HS-27A (cell line): ENCODE measurements at places on chromosomes 6 and 20.

- no peak for DNase-seq
Observed at GRCh38 chr6:121868206-121868605, 432.8 kb downstream of the GJA1 start.

- no peak for DNase-seq
Observed at GRCh38 chr6:36926708-36927513, 27.6 kb upstream of the PI16 start.

- no peak for DNase-seq
Observed at GRCh38 chr6:26086211-26086610, 1.0 kb upstream of the HFE start.

- DNase-seq = no peak
Observed at GRCh38 chr20:53642196-53643030, 48.8 kb upstream of the ZNF217 start.

- DNase-seq = no peak
Observed at GRCh38 chr6:161019324-161019839, 27.8 kb downstream of the MAP3K4 start.

- no peak for DNase-seq
Observed at GRCh38 chr6:137025786-137026730, 18.7 kb downstream of the IL20RA start.

- DNase-seq = no peak
Observed at GRCh38 chr20:17511401-17511800, 19.8 kb downstream of the BFSP1 start.

DNA sequence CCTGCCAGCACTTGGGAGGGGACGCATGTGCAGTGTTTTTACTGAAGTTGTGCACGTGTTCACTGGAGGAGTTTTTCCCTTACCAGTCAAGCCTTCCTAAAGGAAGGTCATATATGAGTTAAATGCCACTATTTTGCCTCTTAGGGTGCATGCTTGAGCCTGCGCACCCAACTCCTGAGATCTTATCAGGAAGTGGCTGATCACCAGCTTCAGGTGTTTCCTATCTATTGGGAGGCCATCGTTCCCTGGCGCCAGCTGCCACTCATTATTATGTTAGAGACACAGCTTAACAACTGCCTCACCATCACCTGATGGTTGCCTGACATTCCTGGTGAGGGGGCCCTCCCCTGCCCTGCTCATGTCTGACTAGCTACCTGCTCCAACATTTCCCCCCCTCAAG lies 8.5 kb downstream of the ERVFRD-1 start:
- DNase-seq = no peak

- DNase-seq = no peak
Observed at GRCh38 chr20:45407067-45407745, 883 bp upstream of the DBNDD2 start.

GRCh38 chr6:33169291-33170175 lies 22.7 kb downstream of the COL11A2 start:
- no peak for DNase-seq

GRCh38 chr6:109925075-109925474 lies 53.0 kb upstream of the GPR6 start:
- no peak for DNase-seq

DNA sequence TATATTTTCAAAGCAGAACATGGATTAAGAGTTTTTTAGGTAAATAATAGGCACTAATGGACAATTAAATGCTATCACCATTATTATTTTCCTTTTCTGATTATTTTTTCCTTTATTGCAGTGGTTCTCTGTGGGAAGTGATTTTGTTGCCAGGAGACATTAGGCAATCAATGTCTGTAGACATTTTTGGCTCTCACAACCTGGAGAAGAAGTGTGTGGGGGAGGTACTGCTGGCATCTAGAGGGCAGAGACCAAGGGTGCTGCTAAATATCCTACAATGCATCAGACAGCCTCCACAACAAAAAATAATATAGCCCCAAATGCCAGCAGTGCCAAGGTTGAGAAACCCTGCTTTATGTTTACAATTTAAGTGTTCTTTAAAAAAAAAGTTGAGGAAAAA lies 8.3 kb downstream of the IFNGR1 start:
- DNase-seq = no peak

- DNase-seq = no peak
Observed at GRCh38 chr20:38153401-38153800, 11.7 kb downstream of the TGM2 start.

DNA sequence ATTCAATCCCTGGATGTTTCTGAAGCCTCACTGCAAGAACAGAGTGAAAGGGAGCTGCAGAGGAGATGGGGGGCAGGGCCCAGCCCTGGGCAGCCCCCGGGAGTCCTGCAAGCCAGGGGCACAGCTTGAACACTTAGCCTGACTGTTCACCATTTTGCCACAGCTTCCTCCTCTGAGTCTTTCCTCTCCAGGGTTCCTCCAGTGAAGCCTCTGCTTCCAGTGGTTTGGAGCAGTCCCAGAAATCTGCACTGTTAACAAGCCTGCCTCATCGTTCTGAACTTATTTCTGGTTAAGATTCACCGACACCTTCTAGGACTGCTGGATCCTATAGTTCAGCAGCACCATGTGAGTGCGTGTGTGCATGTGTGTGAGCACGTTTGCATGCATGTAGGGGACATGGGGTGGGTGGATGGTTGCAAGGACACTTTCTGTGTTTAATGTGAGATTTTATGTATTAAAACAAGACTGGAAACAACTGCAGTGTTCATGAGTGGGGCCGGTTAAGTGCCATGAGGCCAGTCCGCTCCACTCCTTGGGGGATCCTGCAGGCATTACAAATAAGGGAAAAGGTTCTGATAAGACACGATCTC lies 24.6 kb downstream of the CEBPB start:
- no peak for DNase-seq

DNA sequence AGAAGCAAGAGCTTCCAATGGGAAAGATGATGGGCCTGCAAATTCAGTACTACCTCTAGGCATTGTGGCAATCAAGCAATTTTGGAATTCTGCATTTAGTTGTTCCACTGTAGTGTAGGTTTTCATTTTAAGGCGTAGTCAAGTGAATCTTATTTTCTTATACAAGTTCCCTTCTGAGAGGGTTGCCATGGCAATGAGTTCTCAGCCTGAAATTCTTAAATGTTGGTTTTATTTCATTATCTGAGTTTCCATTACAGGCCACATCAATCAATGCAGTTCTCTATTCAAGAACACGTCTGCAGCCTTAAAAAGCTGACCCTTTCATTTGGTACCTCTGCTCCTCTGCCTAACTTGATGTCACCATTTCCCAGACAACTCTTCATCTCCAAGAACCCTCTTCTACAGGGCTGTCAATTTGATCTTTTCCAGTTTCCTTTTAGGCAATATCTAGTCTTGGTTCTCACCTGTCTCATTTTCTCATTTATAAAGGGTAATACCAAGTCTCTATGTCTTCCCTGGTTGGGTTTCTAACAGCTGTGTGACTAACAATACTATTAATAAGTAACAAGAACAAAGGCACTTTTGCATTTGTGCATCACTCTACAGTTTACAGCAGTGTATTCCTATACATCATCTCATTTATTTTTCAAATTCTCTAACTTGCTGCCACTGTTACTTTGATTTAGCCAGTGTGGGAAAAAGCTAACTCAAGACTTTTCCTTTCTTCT lies 898.2 kb upstream of the FLRT3 start:
- DNase-seq = no peak

- DNase-seq = no peak
Observed at GRCh38 chr6:35018746-35019145, 122.4 kb downstream of the TCP11 start.

DNA sequence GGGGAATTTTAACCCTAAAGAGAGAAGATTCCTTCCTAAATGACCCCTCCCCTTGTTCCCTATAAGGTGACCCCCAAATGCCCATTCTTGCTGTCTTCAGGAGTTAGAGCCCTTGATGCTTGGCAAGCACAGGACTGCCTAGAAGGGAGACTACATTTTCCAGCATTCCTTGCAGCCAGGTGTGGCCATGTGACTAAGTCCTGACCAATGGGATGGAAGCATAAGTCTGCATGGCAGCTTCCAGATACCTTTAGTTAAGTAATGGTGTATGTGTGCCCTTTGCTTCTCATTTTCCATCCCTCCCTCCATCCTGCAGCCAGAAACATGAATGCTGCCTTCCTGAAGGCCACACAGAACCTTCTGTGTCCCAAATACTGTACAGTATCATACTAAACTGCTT lies 5.5 kb downstream of the BFSP1 start:
- DNase-seq = no peak

DNA sequence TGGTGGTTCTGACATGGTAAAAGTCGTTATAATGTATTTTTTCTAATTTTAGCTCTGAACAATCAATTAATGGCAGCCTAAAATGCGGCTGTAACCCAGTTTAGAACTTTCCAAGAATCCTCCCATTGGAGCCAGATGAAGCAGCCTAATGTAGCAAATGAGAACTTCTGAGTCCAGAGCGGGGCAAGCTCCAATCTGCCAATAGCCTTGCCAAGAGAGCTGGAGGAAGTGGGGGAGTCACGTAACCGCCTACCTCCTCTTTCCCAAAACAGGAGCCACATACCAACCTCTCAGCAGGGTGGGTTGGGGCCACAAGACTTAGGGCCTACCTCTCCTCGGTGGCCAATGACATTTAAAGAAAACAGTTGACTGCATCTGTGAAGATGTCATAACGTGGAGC lies 230.6 kb downstream of the SOD2 start:
- DNase-seq = no peak

GRCh38 chr6:6331946-6332601 lies 11.6 kb upstream of the F13A1 start:
- no peak for DNase-seq

DNA sequence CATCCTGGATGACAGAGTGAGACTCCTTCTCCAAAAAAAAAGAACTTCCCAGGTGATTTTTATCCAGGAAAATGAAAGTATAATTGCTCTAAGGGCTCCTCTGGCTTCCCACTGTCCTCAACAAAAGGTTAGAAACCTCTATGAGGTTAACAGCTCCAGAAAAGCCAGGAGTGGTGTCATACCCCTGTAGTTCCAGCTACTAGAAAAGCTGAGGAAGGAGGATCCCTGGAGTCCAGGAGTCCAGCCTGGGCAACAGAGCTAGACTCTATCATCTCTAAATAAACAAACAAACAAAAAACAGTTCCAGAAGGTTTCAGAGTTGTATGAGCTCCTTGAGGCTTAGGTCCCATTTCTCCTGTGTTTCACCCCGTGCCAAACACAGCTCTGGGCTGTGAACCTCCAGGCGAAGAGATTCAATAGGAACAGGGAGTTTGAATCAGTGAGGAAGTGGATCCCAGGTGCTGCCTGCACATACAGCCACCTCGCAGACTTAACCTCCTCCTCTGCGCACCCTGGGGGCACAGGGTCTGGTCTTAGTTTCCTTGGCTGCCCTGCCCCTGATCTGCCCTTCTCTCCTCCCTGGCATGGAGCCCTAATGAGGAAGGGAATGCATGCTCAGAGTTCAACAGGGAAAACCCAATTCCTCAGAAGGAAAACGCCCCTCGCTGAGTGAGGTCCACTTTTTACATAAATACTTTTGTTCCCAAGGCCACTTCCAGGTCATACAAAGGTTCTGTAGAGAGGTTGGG lies 31.0 kb downstream of the ZC3H12D start:
- no peak for DNase-seq

DNA sequence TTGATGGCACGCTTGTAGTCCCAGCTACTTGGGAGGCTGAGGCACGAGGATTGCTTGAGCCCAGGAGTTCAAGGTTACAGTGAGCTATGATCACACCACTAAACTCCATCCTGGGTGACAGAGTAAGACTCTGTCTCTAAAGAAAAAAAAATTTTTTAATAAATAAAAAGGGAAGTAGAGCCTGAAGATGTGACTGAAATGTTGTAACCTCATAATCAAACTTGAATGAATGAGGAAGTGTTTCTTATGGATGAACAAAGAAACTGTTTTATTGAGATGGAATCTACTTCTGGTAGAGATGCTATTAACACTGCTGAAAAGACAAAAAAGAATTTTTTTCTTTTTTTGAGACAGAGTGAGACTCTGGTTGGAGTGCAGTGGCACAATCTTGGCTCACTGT lies 6.7 kb downstream of the MAK start:
- DNase-seq = no peak

- no peak for DNase-seq
Observed at GRCh38 chr6:14029605-14030004, 88.0 kb upstream of the CD83 start.

DNA sequence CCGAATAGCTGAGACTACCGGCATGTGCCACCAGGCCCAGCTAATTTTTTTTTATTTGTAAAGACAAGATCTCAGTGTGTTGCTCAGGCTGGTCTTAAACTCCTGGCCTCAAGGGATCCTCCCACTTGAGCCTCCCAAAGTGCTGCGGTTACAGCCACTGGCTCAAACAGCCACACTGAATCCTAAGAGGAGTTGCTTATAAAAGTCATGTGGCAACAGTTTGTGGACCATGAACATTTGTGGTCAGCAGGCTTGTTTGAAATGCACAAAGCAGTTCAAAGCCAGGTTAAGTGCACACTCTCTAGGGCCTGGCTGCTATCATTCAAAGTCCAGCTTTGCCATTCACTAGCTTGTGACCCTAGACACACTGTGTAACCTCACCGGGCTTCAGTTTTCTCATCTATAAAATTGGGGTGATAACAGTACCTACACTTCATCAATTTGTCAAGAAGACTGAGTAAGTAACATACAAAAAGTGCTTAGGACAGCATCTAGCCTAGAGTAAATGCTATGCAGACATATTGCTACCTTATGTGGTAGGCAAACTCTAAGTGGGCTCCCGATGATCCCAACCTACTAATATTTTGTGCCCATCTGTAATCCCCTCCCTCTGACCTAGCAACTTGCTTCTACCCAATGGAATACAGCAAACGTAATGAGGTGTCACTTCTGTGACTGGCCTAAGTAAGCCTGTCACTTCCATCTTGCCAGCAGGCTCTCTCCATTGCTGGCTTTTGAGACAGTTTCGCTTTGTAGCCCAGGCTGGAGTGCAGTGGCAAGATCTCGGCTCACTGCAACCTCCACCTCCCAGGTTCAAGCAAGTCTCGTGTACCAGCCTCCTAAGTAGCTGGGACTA lies 122.9 kb downstream of the ZMYND8 start:
- no peak for DNase-seq

DNA sequence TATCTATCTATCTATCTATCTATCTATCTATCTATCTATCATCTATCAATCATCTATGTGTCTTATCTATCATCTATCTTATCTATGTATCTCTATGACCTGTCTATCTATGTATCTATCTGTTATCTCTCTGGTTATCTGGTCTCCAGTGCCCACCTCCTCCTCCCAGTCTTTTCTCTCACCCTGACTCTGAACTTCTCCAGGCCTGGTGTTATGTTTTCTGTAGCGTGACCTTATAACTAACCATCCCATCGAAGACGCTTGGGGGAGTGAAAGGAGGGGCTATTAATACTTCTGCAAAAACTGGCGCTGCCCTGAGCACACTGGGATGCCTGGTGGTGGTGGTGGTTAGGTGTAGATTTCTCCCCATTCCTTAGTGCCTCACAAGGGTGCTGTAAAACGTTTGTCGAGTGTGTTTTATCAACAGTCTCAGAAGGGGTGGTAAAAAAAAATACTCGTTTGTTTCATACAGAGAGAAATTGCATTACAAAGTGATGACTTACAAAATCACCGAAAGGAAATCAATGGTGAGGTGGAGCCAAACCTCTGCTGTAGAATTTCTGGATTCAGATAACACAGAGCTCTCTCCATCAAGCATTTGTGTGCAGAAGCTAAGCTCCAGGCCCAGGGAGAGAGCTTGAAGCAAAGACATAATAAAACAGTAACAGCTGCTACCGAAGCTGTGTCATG lies 156.2 kb downstream of the BCAS1 start:
- no peak for DNase-seq
